ENCODE measurements at places on chromosomes 1 and 21.

DNA sequence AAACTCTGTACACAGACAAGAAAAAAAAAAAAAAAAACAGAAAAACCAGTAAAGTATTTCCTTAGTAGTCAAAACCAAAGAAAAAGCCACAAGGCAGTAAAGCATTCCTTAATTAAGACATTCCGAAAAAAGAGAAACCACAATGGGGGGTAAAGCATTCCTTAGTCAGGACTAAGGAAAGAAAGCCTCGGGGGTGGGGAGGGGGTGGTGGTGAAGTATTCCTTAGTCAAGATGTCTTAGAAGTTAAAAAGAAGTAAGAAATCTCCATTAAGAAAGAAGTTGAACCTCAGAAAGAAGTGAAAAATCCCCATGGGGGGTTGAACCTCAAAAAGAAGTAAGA, 28.2 kb upstream of the FMO1 start:
- DNase-seq: no peak

DNA sequence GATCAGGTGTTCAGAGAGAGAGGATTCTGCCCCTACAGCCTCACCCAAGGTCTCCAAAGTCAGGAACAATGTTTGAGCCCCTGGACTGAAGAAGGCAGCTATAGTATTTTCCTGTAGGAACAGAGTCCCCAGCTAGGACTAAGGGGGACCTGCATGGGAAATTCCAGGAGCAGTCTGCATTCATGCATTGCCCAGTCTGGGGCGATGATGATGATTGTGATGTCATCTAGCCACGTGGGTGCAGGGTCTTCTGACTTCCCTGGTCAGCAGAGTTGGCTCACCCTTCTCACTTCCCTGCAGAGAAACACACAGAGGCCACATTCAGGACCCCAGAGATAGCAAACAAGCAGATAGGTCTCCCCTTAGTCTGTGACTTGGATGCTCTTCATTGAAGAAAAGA, 56.5 kb upstream of the ARTN start:
- no peak for DNase-seq

DNA sequence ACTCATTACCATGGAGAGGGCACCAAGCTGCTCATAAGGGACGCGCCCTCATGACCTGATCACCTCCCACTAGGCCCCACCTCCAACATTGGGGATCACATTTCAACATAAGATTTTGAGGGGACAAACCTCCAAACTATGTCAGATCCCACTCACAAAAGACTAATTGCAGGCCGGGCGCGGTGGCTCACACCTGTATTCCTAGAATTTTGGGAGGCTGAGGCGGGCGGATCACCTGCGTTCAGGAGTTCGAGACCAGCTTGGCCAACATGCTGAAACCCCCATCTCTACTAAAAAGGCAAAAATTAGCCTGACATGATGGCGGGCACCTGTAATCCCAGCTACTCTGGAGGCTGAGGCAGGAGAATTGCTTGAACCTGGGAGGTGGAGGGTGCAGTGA, 228.7 kb downstream of the CRB1 start:
- DNase-seq: no peak

GRCh38 chr1:107590900-107591622, 373.9 kb downstream of the VAV3 start:
- DNase-seq: no peak

GRCh38 chr1:220770245-220770913, 16.3 kb upstream of the MTARC1 start:
- DNase-seq: no peak

GRCh38 chr1:115491298-115492018, 150.3 kb upstream of the VANGL1 start:
- DNase-seq: no peak

DNA sequence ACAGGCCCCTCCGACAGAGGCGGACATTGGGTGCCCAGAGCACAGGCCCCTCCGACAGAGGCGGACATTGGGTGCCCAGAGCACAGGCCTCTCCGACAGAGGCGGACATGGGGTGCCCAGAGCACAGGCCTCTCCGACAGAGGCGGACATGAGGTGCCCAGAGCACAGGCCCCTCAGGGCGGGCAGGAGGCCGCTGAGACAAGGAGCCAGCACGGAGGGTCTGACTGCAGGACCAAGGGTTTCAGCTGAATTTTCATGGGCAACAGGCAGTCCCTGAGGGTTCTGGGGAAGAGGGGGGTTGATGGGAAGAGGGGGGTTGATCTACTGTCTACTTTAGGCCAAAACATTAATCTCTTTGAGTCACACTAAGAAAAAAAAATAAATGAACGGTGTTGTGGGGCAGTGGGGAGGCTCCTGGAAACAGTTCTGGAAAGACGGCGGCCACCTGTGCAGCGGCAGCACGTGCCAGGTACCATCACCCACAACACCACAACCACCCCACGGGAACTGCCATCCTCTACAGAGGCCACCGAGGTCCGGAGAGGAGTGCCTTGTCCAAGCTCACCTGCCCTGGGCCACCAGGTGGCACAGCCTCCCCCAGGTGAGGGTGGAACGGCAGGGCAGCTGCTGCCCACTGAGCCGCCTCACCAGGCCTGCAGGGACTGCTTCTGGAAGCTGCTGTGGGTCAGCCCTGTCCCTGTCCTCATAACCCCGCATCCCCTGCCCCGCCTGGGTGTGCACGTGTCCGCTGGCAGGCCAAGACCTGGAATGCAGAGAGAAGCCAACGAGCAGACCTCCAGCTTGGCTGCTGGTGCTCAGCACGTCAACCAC, 20.5 kb downstream of the PRDM15 start:
- no peak for DNase-seq

Measured in NCI-H510A treated with DMSO at 0.1 percent for 48 hours (cell line).